Activated CD4-positive, alpha-beta T cell treated with anti-CD3 and anti-CD28 coated beads for 24 hours (primary cell): ENCODE measurements at places on chromosomes 2 and 18.

- DNase-seq: no peak
Measured at GRCh38 chr2:85772019-85772745, 18.4 kb downstream of the ATOH8 start.

DNA sequence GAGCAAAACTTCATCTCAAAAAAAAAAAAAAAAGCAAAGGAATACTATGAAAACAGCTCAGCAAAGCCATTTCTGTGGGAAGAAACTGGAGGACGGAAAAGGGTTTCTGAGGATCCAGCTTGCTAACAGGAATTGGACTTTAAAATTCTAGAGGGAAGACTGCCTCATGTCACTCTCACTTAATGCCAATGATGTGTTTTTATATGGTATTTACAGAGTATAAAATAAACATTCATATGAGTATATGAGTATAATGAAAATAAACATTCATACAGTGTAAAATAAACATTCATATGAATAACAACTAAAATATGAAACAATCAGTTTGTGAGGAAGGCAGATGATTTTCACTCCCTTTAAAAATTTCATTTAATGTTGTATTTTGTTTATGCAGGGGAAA lies 43.9 kb downstream of the CHMP3 start:
- no peak for DNase-seq

GRCh38 chr2:71530641-71531332 lies 77.4 kb downstream of the DYSF start:
- DNase-seq: no peak

- DNase-seq: no peak
Measured at GRCh38 chr18:35524226-35524625, 26.5 kb upstream of the INO80C start.

GRCh38 chr2:27209621-27210401 lies 2.0 kb upstream of the ATRAID start:
- DNase-seq: no peak

GRCh38 chr2:177291701-177292100 lies 27.2 kb upstream of the NFE2L2 start:
- DNase-seq: no peak

DNA sequence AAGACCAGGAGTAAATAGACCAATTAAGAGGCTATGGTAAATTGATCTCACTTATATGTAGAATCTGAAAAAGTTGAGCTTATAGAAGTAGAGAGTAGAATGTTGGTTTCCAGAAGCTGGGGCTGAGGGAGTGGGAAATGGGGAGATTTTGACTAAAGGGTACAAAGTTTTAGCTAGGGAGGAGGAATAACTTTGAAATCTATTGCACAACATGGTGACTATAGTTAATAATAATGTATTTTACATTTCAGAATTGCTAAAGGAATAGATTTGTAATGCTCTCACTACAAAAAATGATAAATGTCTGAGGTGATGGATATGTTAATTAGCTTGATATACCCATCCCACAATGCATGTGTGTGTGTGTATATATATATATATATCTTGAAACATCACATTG lies 82.1 kb downstream of the UBR3 start:
- no peak for DNase-seq

GRCh38 chr2:197215748-197216360 lies 94.7 kb downstream of the ANKRD44 start:
- DNase-seq: no peak

DNA sequence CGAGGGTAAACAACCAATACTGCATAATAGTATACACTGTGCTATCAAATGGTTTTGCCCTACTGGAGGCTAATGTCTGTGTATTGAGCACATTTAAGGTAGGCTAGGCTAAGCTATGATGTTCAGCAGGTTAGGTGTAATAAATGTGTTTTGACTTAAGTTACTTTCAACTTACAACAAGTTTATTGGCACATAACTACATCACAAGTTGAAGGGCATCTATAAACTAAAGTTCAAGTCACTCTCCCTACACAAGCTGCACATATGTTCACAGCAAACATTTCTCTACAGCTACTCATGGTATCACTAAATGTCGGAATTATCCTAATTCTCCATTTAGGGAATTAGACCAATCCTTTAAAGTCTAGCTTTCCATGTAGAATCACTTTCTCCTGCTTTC lies 11.4 kb downstream of the ARL5A start:
- no peak for DNase-seq

GRCh38 chr18:8073167-8073566 lies 506.1 kb downstream of the PTPRM start:
- DNase-seq: no peak

GRCh38 chr2:198283146-198283545 lies 478.8 kb downstream of the PLCL1 start:
- no peak for DNase-seq

GRCh38 chr2:235212501-235213158 lies 260.8 kb downstream of the SH3BP4 start:
- no peak for DNase-seq

DNA sequence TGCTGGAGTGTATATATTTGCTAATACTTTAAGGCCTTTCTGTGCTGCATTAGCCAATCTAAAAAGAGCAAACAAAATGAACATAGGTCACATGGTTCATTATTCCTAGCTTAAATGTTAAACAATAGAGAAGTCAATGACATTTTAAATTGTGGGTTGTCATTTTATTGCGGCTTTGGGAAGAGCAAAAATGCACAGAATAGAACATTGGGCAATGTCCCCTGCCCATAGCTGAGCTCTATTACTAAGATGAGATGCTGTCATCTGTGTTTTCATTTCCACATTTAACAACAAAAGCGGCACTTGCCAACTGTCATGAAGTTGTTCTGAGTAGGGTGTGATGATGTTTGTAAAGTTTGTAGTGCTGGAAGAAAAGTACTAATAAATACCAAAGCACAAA lies 3.2 kb upstream of the VAPA start:
- DNase-seq: no peak

- DNase-seq: no peak
Measured at GRCh38 chr2:144469798-144470197, 50.1 kb downstream of the ZEB2 start.

GRCh38 chr2:43708178-43708577 lies 31.9 kb upstream of the C1GALT1C1L start:
- no peak for DNase-seq

GRCh38 chr2:172119089-172119488 lies 16.4 kb upstream of the DLX2 start:
- no peak for DNase-seq

- DNase-seq: no peak
Measured at GRCh38 chr2:165011199-165011598, 55.9 kb upstream of the SLC38A11 start.

GRCh38 chr2:31110998-31111397 lies 27.2 kb downstream of the GALNT14 start:
- DNase-seq: no peak

GRCh38 chr2:144117086-144117485 lies 402.8 kb downstream of the ZEB2 start:
- no peak for DNase-seq

DNA sequence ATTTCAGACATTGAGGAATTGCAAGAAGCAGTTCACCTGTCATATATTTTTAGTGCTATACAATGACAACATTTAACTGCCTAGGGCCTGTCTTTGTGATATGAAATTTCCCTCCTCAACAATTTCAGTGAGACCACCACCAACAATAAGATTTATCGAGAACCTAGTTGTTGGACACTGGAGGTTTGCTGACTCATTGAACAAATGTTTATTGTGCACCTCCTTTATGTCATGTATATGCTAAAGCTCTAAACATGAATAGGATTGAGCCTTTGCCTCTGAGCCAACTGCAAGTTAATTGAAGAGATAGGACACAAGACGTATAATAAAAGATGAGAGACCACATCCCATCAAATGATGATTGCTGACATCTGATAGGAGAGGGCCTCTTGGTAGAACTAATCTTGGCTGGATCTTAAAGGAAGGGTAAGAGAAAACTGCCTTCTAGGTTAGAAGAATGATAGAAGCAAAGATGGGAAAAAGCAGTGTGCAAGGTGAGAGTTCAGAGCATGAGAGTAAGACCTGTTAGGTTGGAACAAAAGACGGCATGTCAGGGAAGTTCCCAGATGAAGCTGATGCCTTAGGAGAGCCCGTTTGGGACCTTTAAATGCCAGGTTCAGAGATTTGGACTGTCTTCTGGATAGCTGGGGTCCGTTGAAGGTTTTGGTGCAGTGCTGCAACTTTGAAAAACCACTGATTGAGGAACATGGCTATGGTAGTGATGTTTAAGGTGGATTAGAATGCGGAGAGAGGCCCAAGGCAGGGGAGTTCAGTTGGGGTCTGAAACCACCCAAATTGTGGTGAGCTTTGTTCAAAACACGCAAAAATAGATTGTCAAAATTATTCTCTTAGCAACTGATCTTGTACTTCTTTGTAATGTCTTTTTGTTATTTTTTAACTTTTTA lies 133.0 kb upstream of the EML6 start:
- DNase-seq: no peak

DNA sequence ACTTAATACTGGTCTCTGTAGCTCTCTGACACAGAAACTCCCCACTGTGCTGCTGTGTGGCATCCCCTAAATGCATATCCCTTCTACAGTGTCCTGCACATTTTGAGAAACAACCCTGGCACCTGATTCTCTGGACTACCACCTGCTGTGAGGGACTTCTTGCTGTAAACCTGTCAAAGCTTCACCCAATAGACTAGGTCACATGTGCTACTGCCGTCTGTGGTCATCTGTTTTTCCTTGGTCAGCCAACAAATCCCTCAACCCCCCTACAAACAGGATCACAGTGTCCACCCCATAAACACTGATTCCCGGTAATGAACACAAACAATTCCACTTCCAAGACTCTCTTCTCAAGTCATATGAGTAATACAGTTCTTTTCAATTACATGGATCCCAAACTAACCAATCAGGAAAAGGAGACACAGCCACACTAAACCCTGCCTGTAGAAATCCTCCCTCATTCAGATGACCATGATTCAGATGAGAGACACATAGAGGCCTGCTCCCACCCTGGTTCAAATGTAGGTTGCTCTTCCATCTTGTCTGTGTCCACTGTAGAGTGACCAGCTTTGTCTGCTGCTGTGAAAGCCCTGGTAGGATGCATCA lies 1157.4 kb downstream of the RPIA start:
- DNase-seq: no peak

GRCh38 chr2:162210385-162210784 lies 32.9 kb downstream of the FAP start:
- DNase-seq: no peak

GRCh38 chr2:69769272-69769671 lies 27.3 kb downstream of the ANXA4 start:
- DNase-seq: no peak

GRCh38 chr2:151707857-151708256 lies 26.4 kb downstream of the NEB start:
- DNase-seq: no peak

- no peak for DNase-seq
Measured at GRCh38 chr2:150136401-150136800, 351.1 kb downstream of the RND3 start.

- DNase-seq: no peak
Measured at GRCh38 chr2:233707940-233708644, 4.6 kb upstream of the UGT1A5 start.

DNA sequence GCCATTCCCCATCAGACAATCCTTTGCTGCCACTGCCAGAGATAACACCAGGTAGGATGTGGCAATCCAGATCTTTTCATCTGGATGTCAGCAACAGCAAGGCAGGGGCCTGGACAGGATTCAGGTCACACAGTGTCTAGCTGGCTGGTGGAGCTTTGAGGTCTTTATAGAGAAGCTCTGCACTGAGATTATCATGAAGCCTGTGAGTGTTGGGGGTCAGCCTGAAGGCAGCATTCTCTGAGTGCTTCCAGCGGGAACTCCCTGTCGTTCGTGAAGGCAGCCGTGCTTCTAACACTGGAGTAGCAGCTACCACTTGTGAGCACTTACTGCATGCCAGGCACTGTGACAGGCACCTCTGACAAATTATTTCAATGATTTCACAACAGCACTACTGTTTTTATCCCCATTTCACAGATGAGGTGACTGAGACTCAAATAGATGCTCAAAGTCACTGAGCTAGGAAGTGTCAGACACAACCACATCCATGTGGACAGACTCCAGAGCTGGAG lies 85.7 kb downstream of the SEMA4F start:
- no peak for DNase-seq

- DNase-seq: no peak
Measured at GRCh38 chr2:186098821-186099220, 360.2 kb downstream of the FSIP2 start.

DNA sequence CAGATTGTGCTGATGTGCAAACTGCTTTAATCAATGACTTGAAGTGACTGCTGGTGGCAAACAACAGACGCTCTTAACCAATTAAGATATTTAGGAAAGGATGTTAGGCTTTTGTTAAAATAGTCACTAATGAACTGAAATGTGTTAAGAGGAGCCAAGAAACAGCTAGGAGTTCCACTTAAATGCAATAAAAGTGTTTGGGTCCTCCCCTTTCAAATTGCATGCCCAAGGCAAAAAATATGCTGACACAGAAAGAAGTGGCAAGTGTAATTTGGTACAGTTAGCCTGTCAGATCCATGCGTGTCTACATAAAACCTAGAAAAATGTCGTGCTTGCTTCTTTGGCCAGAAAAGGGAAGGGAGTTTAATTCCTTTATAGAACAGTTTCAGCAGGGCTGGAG lies 61.9 kb downstream of the XRCC5 start:
- no peak for DNase-seq

- no peak for DNase-seq
Measured at GRCh38 chr2:173942861-173943523, 22.2 kb downstream of the SP3 start.

- no peak for DNase-seq
Measured at GRCh38 chr2:97734061-97735051, 21.0 kb downstream of the ZAP70 start.

- no peak for DNase-seq
Measured at GRCh38 chr2:191206613-191207471, 38.4 kb upstream of the MYO1B start.

GRCh38 chr2:39517622-39518021 lies 80.5 kb upstream of the MAP4K3 start:
- no peak for DNase-seq
